Thoracic aorta (tissue), 2 donors: ENCODE measurements at places on chromosomes 2 and 18.

DNA sequence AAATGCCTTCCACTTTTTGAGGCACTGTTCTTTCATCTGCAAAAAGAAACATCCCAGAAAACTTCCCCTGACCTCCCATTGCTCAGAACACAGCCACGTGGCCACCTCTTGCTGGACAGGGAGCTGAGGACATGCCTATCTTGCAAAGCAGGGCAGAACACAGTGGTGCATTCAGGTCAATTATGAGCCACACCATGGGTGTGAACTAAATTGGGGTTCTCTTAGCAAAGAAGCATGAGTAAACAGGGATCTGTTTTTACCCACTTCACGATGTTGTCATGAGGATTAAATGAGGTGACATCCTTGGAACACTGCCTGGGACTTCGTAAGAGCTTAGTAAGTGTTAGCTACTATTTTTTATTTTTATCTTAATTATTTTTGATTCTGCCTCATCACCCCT lies 25.1 kb downstream of the BMP10 start:
- no peak for DNase-seq
- H3K4me1 ChIP-seq, result no peaks in the 10 kb centered on the region
- H3K27ac ChIP-seq, result no peak overlapping the region
- H3K36me3 ChIP-seq, result no peaks in the 10 kb centered on the region
- H3K4me3 ChIP-seq, result no peak overlapping the region
- H3K27me3 ChIP-seq, result no peaks in the 10 kb centered on the region

GRCh38 chr2:223626716-223627115 lies 24.6 kb upstream of the SCG2 start:
- no peaks in the 10 kb centered on the region for H3K36me3 ChIP-seq
- H3K4me3 ChIP-seq, result no peak overlapping the region
- no peaks in the 10 kb centered on the region for H3K4me1 ChIP-seq
- H3K27me3 ChIP-seq, result no peaks in the 10 kb centered on the region
- no peak overlapping the region for H3K27ac ChIP-seq
- DNase-seq, result no peak

DNA sequence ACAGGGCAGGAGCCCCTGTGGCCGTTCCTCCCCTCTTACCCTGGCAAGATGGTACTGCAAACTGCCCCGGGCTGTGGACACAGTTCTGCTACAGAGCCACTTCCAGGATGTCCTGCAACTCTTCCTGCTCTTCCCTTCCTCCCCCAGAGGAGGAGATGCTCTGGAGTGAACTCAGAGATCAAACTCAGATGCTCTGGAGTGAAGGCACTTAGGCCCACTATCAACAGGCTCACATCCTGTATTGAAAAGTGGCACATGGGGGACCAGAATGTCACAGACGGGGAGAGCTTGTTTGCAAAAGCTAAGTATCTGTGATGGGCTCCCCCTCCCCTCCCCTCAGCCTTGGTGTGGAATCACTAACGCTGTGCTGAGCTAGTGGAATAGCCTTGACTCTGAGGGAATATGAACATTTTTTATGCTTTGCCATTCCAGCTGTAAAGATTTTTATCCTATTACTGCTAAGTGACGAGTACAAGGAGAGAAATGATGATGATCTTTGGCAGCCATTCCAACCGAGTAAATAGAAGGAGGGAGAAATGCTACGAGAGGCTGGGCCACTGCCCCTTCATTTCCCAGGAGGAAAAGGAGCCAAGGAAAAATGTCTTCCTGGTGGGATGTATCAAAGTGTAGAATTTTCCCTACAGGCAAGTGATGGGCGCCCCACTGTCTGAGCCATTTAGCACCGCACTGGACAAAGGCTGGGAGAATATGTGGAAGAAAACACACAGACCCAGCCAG lies 152.6 kb downstream of the GALNT14 start:
- DNase-seq, result no peak
- no peaks in the 10 kb centered on the region for H3K36me3 ChIP-seq
- H3K27me3 ChIP-seq, result no peaks in the 10 kb centered on the region
- H3K4me3 ChIP-seq, result no peak overlapping the region
- H3K27ac ChIP-seq, result no peak overlapping the region
- H3K4me1 ChIP-seq, result peaks cover 14% of the 10 kb centered on the region

GRCh38 chr2:37713258-37713700 lies 41.8 kb upstream of the CDC42EP3 start:
- H3K27me3 ChIP-seq, result no peaks in the 10 kb centered on the region
- no peak overlapping the region for H3K4me3 ChIP-seq
- H3K36me3 ChIP-seq, result no peaks in the 10 kb centered on the region
- H3K27ac ChIP-seq, result no peak overlapping the region
- no peaks in the 10 kb centered on the region for H3K4me1 ChIP-seq

- DNase-seq, result no peak
- H3K4me1 ChIP-seq, result no peaks in the 10 kb centered on the region
- no peaks in the 10 kb centered on the region for H3K36me3 ChIP-seq
- H3K27ac ChIP-seq, result no peak overlapping the region
Observed at GRCh38 chr2:11955884-11956291, 209.5 kb downstream of the LPIN1 start.

DNA sequence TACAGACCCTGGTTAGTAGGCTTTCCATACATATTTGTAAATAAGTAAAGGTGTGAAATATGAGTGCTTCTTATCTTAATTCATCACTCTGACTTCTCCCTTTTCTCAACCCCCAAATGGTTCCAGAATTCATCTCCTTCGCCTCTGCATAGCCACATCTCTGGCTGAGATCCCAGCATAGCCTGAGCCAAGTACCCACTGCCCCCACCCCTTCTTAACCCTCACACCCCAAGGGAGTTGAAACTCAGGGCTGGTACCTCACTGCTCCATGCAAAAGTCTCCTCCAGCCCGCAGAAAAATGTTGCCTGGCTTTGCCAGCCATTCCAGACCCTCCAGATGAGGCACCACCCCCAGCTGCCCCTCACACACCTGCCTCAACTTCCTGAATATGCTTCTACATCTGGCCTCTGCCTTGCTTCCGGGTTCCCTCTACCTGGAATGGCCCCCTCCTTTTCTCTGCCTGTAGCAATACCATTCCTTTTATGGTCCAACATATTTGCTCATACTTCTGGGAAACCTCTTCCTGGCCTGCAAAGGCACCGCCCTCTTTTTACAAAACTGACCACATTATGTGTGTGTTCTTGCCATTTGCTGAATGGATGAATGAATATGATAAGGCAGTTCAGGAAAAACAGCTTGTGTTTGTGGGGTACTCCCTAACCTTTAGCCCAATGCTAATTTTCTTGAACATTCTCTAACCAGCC lies 112.8 kb downstream of the CELF4 start:
- no peaks in the 10 kb centered on the region for H3K36me3 ChIP-seq
- peaks cover 4% of the 10 kb centered on the region for H3K4me1 ChIP-seq
- H3K4me3 ChIP-seq, result no peak overlapping the region
- H3K27ac ChIP-seq, result no peak overlapping the region
- no peak for DNase-seq

- peaks cover 10% of the 10 kb centered on the region for H3K36me3 ChIP-seq
- H3K27me3 ChIP-seq, result no peaks in the 10 kb centered on the region
- H3K4me3 ChIP-seq, result no peak overlapping the region
- no peak for DNase-seq
Observed at GRCh38 chr18:3171631-3172030, 48.1 kb downstream of the MYOM1 start.

- no peaks in the 10 kb centered on the region for H3K4me1 ChIP-seq
- H3K27ac ChIP-seq, result no peak overlapping the region
- H3K36me3 ChIP-seq, result peaks cover 32% of the 10 kb centered on the region
- no peak for DNase-seq
- H3K4me3 ChIP-seq, result no peak overlapping the region
Observed at GRCh38 chr2:233440314-233440713, 86.0 kb downstream of the DGKD start.

- H3K4me1 ChIP-seq, result peaks cover 17% of the 10 kb centered on the region
- no peak within 1 kb of the TSS for H3K27ac ChIP-seq
- H3K27me3 ChIP-seq, result peaks cover 5% of the 10 kb centered on the region
- DNase-seq, result no peak
Observed at GRCh38 chr2:121284463-121285449, at the start of gene TFCP2L1. Gene TFCP2L1, minus strand, starts transcription at chr2:121285202. Its CDS starts 93 bp downstream, at chr2:121285109.

DNA sequence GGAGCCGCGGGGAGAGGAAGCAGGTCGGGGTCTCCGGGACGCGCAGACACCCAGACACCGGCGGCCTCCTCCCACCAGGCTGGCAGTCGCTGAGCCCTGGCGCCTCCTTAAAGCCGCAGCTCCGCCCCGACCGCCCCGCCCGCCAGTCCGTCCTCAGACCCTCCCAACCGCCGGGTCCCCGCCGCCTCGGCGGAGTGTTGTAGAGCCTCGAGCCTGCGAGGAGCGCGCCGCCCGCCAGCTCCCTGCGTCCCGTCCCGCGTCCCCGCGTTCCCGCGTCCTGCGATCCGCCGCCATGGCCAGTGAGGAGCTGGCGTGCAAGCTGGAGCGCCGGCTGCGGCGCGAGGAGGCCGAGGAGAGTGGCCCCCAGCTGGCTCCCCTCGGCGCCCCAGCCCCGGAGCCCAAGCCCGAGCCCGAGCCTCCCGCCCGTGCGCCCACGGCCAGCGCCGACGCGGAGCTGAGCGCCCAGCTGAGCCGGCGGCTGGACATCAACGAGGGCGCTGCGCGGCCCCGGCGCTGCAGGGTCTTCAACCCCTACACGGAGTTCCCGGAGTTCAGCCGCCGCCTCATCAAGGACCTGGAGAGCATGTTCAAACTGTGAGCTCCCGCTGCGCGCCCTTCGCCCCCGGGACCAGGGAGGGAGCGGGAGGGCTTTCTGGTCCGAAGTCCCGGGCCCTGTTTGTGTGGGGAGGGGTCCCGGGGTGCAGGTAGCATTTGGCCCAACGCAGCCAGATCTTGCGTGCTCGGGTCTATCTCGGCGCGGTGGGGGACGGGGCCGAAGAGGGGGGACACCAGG lies at the start of gene EFHD1:
EFHD1 (plus strand) TSS at position 192 of the 793 bp plus-strand sequence; CDS start at position 293, 101 bp downstream.
- H3K27me3 ChIP-seq, result no peaks in the 10 kb centered on the region
- peak within 1 kb of the TSS; percentile 99 for H3K27ac ChIP-seq
- DNase-seq, result peak; percentile 46

DNA sequence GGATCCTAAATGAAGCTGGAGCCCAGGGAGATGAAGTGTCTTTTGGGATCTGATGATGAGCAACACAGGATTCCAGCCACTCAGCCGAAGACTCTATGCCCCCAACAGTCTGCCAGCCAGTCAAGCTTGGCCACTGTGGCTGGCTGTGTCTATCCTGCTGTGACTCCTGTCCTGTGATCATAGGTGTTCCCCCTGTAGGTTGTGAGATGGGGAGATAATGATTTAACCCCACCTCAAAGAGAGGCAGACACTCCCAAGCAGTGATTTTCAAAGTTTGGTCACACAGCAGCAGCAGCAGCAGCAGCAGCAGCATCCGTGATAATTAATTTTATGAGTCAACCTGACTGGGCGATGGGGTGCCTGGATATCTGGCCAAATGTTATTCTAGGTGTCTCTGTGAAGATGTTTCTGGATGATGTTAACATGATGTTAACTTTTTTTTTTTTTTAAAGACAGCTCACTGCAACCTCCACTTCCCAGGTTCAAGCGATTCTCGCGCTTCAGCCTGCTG lies 21.4 kb upstream of the RHOB start:
- H3K27ac ChIP-seq, result peak overlapping the region; percentile 28
- no peaks in the 10 kb centered on the region for H3K27me3 ChIP-seq
- peaks cover 17% of the 10 kb centered on the region for H3K4me1 ChIP-seq
- H3K4me3 ChIP-seq, result no peak overlapping the region
